ENCODE measurements at places on chromosomes 7 and 10.

DNA sequence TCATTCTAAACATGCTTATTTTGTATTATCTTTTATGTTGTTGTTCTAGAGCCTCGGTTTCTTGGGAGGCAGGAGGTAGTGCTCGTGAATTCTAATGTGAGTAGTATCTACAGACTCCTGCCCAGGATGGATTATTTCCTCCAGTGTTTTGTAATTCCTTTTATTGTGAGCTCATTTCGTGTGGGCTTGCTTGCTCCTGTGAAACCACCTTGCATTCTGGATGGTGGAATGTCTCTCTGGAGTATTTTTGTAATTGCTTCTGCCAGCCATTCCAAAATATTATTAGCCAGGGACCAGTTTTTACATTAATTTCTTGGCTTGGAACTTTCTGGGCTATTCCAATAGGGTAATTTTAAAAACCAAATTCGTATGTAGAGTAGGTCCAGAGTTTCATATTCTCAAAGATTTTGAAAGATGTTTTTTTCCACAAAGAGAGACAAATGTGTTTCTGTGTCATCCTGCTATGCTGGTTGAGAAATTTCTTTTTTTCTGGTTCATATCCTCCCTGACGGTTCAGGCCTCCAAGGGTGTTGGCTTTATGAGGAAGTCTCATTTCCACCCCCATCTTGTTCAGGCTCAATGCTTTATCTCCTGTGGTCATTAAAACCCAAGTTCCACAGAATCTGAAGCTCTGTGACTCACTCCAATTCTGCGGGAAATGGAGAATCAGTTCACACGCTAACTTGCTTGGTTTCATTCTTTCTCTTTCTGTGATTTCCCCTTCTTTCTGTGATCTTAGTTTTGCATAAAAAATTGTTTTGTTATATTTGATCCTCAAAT is 41.7 kb upstream of the CALD1 start:
- DNase-seq = no peak

DNA sequence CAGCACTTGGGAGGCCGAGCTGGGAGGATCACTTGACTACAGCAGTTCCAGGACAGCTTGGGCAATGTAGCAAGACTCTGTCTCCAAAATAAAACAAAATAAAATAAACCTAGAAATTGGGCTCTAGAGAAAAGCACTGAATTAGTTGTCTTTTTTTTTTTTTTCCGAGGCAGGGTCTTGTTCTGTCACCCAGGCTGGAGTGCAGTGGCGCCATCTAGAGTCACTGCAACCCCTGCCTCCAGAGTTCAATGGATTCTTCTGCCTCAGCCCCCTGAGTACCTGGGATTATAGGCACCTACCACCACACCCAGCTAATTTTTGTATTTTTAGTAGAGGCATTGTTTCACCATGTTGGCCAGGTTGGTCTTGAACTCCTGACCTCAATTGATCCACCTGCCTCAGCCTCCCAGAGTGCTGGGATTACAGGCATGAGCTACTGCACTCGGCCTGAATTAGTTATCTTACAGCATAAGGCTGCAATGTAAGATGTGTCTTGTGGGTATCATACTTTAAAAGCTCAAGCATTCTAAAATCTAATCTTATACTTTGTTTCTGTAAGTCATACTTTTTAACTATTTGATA is 12.8 kb downstream of the MEIG1 start:
- peak; percentile 4 for DNase-seq

DNA sequence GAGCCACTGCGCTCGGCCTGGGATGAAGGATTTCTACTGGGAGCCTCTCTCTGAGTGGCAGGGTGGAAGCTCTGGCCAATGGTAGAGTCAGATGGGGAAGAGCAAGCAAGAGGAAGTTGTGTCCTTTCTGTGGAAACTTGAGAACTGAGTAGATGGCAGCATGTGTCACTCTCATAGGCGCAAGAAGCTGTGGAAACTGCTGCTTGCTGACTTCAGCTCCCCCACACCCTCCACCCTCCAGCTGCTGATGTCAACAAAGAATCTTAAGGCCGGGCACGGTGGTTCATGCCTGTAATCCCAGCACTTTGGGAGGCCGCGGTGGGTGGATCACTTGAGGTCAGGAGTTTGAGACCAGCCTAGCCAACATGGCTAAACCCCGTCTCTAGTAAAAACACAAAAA is 39.8 kb upstream of the SRGN start:
- no peak for DNase-seq

GRCh38 chr7:27167916-27168264 is 2.6 kb upstream of the HOXA9 start:
- no peak for DNase-seq

DNA sequence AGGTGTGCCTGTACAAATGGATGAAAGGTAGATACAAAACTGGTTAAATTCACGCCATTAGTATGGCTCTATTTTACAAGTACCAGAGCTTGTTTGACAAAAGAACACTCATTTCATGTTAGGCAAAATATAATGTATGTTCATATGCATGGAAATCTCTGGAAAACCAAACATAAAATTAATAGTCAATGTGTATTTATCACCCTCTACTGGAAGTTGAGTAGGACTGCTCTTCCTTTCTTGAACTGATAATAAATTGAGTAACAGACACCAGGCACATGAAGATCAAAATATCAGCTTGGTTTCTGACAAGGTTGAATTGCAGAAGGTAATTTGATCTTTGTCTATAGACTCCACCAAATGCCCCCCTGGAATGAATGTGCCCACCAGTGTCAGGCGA is 19.8 kb upstream of the AKR1B1 start:
- DNase-seq = no peak

- no peak for DNase-seq
Observed at GRCh38 chr10:51433949-51434475, 265.4 kb downstream of the CSTF2T start.

- no peak for DNase-seq
Observed at GRCh38 chr7:44639671-44640321, 33.4 kb downstream of the OGDH start.

GRCh38 chr10:48970046-48970445 is 30.4 kb upstream of the LRRC18 start:
- DNase-seq = no peak

DNA sequence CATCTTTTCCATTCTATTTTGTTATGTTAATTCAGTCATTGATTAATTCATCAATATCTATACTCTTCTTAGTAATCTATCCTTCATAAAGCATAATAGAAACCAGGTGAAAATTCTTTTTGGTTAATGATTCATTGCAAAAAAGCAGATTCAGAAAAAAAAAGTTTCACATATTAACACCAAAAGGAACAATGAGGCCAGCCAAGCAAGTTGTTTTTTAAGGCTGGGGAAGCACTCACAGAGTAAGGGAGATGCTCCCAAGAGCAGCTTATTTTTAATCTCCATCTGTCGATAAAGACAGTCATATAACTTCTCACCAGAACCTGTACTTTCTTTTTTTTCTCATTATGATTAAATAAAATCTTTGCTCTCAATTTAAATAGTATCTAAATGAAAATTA is 95.8 kb downstream of the CACNA2D1 start:
- no peak for DNase-seq

GRCh38 chr10:4868357-4868657 is 42.3 kb downstream of the AKR1E2 start:
- no peak for DNase-seq

DNA sequence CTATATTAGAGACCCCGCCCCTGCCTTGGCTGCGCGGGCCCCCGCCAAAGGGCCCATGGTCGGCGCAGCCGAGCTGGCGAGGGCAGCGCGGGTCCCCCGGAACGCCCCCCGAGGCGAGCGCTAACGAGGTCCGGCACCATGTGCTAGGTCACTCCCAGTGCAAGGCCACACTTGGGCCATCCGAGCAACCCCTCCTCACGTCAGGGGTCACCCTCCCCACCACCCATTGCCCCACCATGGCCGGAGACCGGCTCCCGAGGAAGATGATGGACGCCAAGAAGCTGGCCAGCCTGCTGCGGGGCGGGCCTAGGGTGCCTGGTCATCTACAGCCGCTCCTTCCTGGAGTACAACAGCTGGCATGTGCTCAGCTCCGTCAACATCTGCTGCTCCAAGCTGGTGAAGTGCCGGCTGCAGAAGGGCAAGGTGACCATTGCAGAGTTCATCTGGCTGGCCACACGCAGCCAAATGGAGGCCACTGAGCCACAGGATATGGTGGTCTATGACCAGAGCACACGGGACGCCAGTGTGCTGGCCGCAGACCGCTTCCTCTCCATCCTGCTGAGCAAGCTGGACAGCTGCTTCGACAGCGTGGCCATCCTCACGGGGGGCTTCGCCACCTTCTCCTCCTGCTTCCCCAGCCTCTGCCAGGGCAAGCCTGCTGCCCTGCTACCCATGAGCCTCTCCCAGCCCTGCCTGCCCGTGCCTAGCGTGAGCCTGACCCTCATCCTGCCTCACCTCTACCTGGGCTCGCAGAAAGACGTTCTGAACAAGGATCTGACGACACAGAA is 12.4 kb upstream of the SEC24C start:
- no peak for DNase-seq

GRCh38 chr10:92239600-92240288 is 51.1 kb downstream of the CPEB3 start:
- no peak for DNase-seq

- DNase-seq = no peak
Observed at GRCh38 chr7:4468320-4469102, 213.6 kb upstream of the FOXK1 start.

- DNase-seq = no peak
Observed at GRCh38 chr10:23001901-23002516, 74.2 kb downstream of the ARMC3 start.

DNA sequence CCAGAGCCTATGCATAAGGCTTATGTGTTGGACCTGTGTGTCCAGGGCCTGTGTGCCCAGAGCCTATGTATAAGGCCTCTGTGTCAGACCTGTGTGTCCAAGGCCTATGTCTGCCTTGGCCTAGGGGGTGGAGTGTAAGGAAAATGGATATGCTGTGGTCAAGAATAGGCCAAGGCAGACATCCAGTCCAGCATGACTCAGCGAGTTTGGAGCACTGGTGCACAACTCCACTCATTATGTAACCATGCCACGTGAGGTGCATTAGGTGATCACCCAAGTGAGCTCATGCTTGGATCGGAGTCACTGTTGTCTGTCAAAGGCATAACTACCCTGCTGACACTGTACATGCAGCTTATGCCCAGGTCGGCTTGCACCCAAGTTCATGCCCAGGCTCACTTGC is 238.9 kb downstream of the CACNA2D1 start:
- no peak for DNase-seq

- no peak for DNase-seq
Observed at GRCh38 chr10:109877546-109877945, 45.8 kb downstream of the XPNPEP1 start.

DNA sequence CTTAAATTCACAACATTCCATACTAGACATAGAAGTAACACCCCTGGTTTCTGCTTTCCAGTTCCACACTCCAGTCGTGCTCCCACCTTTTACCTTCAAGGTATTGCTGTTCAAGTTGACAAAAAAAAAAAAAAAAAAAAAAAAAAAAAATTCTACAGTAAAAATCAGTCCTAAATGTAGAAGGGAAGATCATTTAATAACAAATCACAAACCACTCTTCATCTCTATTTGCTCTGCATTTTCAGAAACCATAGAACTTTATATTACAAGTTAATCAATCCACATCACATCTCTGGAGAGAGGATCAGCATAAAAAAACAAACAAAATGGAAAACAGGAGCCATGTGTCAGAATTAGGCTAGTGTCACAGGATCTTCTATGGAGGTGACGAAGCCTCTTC is 206.3 kb upstream of the KLF14 start:
- no peak for DNase-seq

GRCh38 chr7:18059171-18059570 is 31.5 kb upstream of the PRPS1L1 start:
- no peak for DNase-seq

DNA sequence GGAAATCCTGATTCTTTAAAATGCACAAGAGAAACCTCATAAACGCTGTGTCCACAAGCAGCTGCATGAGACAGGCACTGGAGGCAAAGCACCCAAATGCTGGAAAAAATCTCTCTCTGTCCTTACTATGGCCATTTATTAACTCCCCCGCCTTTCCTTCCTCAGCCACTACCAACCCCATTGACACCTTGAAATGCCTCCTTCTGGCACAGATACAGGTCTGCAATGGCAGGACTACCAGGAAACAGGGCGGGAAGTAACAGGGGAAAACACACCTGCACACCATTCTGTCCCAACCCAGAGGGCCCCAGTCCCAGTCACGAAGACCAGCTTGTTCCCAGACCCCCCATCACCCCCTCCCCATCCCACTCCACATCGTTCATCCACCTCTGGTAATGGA is 224.3 kb downstream of the PARD3 start:
- DNase-seq = no peak

DNA sequence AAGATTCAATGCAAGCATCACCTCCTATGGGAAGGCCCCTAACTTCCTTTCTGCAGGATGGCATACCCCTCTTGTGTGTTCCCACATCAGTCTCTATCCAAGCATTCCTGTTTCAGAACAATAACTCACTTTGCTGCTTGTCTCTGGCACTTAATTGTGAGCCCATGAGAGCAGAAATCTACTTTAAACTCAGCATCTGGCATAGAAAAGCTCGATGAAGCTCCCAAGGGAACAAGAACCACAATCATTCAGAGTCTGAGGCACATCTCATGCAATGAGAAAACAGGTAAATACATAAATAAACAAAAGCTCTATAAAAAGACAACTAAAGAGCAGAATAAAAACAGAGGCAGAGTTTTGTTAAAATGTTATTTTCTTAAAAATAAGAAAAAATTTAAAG is 66.2 kb downstream of the VPS41 start:
- no peak for DNase-seq

GRCh38 chr7:15751191-15751701 is 64.8 kb upstream of the MEOX2 start:
- DNase-seq = no peak

DNA sequence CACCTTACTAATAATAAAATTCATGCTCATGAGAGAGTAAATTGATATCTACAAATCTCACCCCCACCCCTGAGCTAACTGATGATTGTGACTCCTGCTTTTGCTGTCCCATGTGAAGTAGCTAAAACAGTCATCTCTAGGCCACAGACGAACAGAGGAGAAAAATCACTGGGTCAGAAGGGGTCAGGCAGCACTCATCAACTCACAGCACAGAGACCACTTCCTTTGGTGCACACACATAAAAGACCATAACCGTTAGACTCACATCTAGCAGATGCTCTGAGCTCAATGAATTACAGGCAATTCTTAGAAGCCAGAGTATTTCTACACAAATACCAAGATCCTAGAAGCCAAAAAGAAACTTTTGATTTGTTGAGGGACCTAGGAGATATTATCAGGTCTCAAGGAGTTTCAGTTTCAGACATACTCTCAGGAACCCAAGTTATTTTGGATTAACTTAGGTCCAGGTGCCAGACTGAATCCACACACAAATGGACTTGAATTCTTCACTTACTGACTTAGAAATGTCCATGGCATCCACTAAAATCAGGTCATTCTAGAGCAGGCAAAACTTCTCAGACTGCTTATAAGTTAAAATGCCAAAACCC is 65.0 kb upstream of the TES start:
- DNase-seq = no peak

DNA sequence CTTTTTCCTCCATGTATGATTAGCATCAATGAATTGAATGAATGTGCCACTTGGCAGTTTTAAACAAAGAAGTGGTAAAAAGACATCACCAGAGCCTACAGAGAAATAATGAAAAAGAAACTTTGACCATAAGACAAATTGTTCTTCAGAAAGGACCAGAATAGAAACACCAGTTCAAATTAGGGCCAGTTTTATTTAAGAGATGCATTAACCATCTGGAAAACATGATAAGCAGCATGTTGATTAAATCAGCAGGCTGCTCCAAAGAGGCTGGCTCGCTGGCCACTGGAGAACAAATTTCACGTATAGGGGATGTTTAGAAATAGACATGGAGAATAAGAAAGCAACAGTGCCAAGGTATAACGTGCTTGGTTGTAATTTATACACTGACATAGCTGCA is 242.3 kb upstream of the AOAH start:
- no peak for DNase-seq

GRCh38 chr7:40115936-40116335 is 18.5 kb downstream of the MPLKIP start:
- no peak for DNase-seq
